ENCODE measurements at places on chromosomes 11 and 22.

- DNase-seq = no peak
Measured at GRCh38 chr11:5275369-5276110, 5.8 kb upstream of the HBE1 start.

DNA sequence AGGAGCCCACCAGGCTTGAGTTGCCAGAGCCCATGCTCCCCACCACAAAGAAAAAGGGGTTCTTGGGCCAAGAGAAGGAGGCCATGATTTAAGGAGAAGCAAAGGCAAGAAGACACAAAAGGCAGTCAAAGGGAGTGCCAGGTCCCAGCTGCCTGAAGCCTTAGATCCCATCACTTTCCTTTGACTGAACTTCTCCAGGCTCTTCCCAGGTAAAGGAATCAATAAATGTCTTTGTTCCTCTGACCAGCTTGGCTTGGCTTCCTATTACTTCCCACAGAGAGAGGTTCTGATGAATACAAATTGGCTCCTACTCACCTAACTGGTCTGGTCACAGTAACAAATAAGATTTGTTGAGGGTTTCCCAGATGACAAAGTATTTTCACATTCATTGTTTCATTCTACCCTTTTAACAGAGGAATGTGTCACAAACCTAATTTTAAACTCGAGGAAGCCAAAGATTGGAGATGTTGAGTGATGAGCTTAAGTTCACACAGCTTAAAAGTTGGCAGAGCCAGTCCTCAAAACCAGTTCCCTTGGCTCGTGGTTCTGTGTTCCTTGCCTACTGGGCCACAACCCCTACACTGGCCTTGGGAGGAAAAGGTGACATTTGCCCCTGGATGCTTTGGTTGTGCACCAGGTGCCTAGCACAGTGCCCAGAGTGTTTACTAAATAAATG is 96.4 kb upstream of the SESN3 start:
- DNase-seq = no peak

- DNase-seq = no peak
Measured at GRCh38 chr11:67266449-67267187, at the start of gene GRK2. Gene GRK2 (plus strand): TSS chr11:67266473. CDS start chr11:67266700, 227 bp downstream.

DNA sequence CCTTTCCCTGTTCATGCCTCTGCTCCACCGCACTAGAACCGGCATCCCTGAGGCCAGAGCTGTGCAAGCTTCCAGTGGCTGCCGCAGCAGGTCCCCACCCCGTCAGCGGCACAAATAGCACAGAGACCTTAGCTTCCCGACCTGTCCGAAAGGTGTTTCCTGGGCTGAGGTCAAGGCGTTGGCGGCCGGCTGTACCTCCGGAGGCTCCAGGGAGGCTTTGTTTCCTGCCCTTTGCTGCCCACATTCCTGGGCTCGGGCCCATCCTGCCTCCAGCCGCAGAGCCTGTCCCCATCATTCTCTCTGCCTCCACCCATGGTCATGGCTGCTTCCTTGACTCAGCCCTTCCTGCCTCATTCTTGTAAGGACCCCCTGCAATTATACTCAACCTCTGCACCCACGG is 31.2 kb downstream of the ARHGAP8 start:
- DNase-seq = no peak

DNA sequence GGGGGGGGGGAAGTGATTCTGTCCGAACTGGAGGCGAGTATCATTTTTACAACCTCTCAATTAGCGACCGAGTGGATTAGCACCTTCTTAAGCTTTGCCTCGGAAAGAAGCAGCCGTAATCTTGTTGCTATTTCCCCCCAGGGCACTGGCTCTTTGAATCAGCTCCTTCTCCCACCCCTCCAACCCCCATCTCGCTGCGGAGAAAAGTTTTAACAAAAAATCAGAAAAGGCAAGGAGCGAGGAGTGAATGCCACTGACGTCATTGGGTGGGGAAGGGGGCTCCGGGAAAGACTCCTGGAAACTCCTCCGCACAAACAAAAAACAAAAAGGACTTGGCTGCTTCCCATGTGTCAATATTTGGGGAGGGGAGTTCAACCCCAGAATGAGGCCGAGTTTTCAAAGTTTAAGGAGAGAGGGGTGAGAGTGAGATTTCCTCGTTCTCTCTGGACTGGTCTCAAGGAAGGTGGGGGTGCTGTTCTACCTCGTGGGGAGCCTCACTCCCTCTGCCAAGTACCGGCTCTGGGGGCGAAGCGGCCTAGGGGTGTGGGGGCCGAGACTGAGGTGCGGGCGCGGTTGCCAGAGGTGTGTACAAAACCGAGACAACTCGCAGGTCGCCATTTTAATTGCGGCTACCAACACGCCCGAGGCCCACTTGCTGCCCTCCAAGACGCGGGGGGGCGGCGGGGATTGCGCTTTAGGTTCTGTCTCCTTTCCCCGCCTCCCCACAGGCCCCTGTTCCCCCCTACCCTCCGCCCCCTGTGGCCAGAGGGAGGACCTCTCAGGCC is 2.5 kb upstream of the PAX6 start:
- DNase-seq = no peak

- DNase-seq = no peak
Measured at GRCh38 chr11:128845334-128845780, 21.7 kb downstream of the KCNJ1 start.

- no peak for DNase-seq
Measured at GRCh38 chr11:12784987-12785386, 110.8 kb downstream of the TEAD1 start.

DNA sequence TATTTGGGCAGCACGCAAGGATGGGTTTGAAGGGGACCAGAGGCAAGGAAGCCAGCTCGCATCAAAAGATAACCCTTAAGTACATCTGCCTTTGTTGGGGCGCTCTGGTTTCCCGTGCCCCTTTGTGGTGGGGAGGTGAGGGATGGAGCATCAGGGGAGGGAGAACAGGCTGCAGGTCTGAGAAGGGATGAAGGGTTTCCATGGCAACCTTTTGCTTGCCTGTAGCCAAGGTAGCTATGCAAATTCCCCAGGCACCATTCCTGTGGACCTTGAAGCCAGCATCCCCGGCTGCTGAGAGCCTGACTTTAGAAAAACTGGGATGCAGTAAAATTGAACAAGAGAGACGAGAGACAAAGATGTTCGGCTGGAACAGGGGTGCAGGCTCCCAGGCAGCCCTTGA is 75.7 kb downstream of the SEZ6L start:
- no peak for DNase-seq

DNA sequence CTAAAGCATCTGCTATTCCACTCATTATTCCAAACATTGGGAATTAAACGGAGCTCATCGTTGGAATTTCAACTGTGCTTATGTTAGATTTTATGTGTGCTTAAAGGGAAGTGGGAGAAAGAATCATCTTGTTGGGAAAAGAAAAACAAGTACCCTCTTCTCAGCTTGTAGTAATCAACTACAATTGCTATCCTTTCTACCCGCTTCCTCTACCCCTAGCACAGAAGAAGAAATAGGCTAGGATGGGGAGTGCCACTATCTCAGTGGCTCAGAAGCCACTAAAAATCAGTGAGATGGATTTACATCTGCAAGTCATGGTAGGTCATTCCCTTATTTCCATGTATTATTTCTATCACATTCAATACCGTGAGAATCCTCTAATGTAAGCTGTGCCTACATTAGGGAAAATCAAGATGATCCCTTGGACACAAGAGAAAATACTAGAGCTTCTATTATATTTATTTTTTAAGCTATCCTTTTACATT is 97.9 kb upstream of the CD44 start:
- DNase-seq = no peak

GRCh38 chr11:87536016-87536415 is 498.3 kb downstream of the TMEM135 start:
- DNase-seq = no peak

DNA sequence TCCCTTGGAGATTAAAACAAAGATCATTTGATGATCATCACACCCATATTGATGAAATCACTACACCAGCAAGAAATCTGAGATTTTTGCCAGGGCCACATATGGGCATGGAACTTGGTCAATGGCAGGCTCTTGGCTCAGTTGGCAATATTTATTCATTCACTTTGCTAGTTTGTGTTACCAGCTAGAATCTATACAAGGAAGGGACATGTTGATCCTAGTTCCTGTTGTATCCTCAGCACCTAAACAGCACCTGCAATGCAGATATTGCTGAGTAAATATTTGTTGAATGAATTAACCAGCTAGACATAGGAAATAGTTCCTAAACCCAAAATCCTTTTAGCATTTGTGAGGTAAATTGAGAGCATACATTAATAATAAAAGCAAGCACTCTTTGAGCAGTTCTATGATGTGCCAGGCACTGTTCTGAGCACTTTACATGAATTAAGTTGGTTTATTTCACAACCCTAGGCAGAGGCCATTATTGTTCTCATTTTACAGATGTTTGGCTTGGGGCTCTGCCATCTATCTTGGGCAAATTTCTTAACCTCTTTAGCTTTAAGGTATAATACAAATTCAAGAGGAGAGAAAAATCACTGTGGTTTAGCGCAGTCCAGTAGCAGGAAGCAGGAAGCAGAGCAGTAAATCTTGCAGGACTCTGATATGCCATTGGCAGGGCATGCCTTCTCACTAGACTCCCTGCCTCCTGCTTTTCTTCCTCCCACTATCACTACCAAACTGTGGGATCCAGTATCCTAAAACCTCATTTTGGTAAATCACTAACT is 1.6 kb downstream of the TRIM68 start:
- no peak for DNase-seq

GRCh38 chr22:27699383-27700019 is 102.1 kb downstream of the MN1 start:
- DNase-seq = no peak

DNA sequence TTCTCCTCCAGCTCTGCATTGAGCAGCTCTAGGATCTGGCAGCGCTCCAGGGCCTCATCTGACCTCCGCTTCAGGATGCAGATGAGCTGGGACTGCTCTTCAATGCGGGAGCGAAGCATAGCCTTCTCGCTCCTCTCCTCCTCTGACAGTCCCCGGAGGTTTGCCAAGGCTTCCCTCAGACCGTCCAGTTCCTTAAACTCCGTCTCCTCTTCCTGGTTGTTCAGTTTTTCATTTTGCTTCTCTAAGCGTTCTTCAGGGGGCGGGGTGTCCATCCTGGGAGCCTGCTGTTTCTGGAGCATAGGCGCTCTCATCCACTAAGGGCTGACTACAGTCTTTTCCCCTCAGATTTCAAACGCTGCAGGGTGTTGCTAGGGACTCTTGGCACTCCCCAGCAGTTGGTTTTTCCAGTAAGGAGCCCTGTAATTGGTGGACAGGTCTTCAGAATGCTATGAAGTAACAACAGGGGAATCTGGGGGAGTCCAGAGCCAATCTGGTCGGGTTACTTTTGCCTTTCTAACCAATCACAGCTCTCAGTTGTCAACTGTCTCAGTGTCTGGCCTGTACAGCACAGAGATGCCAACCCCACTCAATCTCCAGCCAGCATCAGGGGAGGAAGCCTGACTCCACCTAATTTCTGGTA is at the start of gene CCDC89:
Gene CCDC89 (minus strand): TSS at position 376 of the 640 bp plus-strand sequence. CDS start 65 bp downstream, at position 311.
- no peak for DNase-seq

GRCh38 chr11:45671246-45672171 is 6.1 kb upstream of the CHST1 start:
- no peak for DNase-seq

DNA sequence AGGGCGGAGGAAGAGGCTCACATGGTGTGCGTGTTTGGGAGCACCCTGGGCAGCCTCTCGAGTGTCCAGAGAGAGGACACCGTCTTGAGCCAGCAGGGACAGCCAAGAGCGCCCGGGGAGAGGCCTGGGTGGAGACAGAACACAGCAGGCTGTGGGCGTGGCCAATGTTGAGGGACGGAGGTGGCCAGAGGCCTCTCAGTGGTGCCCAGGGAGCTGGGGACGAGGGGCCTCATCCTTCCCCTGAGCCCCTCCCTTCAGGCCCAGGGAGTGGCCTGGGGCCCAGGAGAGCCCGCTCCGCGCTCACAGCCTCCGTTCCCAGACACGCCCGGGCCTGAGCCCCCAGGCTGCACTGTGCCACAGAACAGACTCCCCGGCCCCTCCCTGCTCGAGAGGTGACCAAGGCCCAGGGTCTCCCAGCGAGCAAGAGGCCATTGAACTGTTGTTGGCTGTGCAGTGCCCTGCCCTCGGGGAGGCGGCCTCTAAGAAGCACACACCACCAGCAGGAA is 48.4 kb downstream of the CDKN1C start:
- no peak for DNase-seq

- DNase-seq = no peak
Measured at GRCh38 chr11:126518972-126519690, 163.6 kb downstream of the ST3GAL4 start.

GRCh38 chr11:64633555-64634159 is 42.6 kb downstream of the SLC22A12 start:
- no peak for DNase-seq

DNA sequence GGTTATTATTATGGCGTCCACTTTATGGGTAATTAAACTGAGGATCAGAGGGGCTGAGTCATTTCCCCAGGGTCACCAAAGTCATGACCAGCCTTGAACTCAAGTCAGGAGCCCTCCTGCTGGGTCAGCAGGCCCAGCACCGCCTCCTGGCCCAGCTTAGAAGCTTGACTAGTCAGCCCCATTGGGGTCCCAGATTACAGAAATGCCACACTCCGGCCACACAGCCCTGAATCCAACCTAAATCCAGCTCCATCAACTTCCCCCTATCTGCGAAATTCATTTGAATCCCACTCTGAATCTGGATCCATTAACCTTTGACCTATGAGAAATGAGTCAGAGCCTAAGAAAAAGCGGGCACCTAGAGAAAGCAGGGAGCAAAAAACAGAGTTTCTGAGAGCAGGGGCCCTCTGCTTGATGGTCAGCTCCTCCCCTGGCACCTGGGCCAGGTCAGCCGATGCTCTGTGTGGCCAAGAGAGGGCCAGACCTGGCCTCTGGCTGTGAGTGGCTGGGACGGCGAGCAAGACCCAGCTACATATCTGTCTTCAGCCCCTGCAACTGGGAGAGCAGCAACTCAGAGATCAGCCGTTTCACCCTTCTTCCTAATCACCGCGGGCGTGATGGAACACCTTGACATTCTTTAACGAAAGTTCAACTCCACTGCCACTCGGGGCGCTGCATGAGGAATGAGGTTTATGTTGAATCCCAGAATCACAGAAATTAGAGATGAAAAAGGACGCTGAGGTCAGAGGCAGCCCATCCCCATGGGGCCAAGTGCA is 196.1 kb downstream of the TRIM29 start:
- DNase-seq = no peak

DNA sequence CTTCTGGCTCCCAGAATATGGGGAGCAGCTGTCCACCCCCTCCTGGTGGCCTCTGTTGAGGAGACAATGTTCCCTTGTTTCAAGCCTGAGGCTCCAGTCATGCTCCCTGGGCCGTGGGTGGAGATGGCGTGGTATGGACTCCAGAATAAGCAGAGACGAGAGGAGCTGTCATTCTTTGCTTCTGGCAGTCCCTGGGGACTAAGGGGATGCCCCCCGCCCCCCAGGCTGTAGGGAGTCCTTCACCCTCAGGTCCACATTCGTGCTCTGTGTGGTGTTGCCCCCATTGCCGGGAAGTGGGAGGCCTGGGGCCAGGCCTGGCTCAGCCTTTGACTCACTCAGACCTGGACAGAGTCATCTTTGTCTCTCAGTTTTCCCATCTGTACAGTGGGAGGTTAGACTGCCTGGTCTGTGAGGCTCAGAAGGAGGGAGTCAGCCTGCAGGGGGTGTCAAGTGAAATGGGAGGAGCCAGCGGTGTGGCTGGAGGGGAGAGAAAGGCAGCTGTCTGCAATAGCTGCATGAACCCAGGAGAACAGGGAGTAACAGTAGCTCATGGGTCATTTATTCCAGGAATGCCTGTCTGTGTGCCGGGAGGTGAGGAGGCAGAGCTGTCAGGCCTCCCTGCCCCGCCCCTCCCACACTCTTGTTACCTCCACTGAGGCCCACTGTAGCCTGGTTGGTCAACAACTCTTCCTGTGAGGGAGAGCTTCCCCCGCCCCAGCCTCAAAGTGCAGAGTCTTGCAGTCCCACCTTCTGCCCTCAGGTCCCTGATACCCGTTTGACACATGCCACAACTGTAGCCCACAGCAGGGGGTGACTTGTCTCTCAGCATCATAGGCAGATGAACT is 6.3 kb downstream of the ARHGEF17 start:
- no peak for DNase-seq

All from T-helper 2 cell (primary cell).